Esophagus mucosa (tissue), 1 donor: ENCODE measurements at places on chromosomes 3 and 15. TPM values are rescaled to one million over a fixed set of nuclear protein-coding genes. Genes with fewer than 3 reads are reported as not detected.
A peak's percentile ranks its signal among the peaks of the same experiment; 100 is the strongest.

OSBPL10 gene
- 29.1 TPM for total RNA-seq

RARRES1 gene
- 14.9 TPM for total RNA-seq

AMOTL2 gene
- 33.2 TPM for total RNA-seq

GOLGA8H gene
- total RNA-seq: not detected

SPINT1 gene
- total RNA-seq: 127 TPM

ANO10 gene
- 24.8 TPM for total RNA-seq

IMPG2 gene
- 0.08 TPM for total RNA-seq

P2RY14 gene
- total RNA-seq: 0.88 TPM

CNTN3 gene
- 0.04 TPM for total RNA-seq

MORC1 gene
- total RNA-seq: not detected

GP5 gene
- 0.08 TPM for total RNA-seq

RBP2 gene
- total RNA-seq: not detected

CDHR4 gene
- total RNA-seq: not detected

ALS2CL gene
- total RNA-seq: 55.7 TPM

LMAN1L gene
- not detected for total RNA-seq

PLCB2 gene
- 4.2 TPM for total RNA-seq

SLC35G2 gene
- 1.0 TPM for total RNA-seq

PLSCR5 gene
- total RNA-seq: not detected

DAZL gene
- total RNA-seq: not detected

- peak; percentile 23 for ATAC-seq
Measured at GRCh38 chr3:170418422-170419398, at the start of gene CLDN11. Gene CLDN11 (plus strand): TSS chr3:170418868. CDS start chr3:170419067, 199 bp downstream.

DNA sequence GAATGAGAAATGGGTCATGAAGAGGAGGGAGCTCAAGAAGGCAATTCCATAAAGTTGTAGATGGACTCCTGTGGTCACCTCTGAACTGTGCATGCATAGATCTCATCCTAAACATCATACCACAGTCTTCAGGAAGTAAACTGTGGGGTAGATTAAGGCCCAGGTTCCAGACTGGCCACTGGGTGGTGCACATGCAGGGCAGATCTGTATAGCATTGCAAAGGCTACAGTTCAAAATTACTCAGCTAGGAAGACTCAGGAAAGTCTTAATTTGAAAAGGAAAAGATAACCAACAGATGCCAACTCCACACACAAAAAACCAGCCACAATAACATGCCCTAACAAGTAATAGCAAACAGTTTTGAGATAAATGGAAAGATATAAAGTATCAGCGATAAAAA, 20.3 kb downstream of the KY start:
- peak; percentile 76 for ATAC-seq

GRCh38 chr3:142509079-142509478, 61.2 kb upstream of the XRN1 start:
- ATAC-seq: no peak

GRCh38 chr3:130905551-130905950, 11.7 kb downstream of the ATP2C1 start:
- ATAC-seq: no peak

GRCh38 chr15:91007266-91007665, 12.9 kb upstream of the PRC1 start:
- no peak for ATAC-seq

- peak; percentile 96 for ATAC-seq
Measured at GRCh38 chr3:194231929-194232832, 96.2 kb downstream of the HES1 start.

GRCh38 chr3:49727154-49727923, 3.6 kb upstream of the GMPPB start:
- no peak for ATAC-seq

- no peak for ATAC-seq
Measured at GRCh38 chr3:171135549-171135948, 109.0 kb upstream of the SLC2A2 start.

- ATAC-seq: no peak
Measured at GRCh38 chr3:150540297-150540696, 6.0 kb downstream of the SERP1 start.

GRCh38 chr3:165753560-165753959, 83.7 kb downstream of the BCHE start:
- peak; percentile 68 for ATAC-seq

DNA sequence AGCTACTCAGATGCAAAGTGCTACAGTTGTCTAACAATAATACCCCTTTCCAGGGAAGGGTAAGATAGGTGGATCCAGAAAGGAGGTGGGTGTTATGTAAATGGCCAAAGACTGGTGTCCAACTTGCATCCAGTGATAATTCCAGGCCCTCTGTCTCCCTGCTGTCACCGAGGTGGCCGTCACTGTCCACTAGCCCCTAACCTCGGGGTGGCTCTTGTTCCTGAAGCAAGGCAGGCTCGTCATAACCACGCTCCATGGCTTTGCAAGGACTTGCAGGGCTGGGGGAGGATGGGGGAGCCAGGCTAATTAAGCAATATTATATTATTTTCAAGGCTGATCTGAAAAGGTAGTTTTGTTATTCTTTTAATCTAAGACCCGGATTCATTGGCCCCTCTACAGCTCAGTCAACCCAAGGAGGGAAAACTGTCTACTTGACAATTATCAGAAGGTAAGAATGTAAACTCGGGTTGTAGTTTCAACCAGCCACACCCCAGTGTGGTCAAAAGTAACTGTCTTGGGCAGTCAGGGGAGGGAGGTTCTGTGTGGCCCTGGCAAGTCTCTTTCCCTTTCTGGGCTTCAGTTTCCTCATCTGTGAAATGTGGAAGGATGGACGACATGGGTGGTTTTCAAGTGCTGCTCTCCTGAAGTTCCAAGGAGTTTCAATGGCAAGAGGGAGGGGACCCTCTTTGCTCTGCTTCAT, 220.1 kb upstream of the BHLHE40 start:
- ATAC-seq: no peak

- ATAC-seq: no peak
Measured at GRCh38 chr3:138203938-138204337, 16.8 kb downstream of the ARMC8 start.

DNA sequence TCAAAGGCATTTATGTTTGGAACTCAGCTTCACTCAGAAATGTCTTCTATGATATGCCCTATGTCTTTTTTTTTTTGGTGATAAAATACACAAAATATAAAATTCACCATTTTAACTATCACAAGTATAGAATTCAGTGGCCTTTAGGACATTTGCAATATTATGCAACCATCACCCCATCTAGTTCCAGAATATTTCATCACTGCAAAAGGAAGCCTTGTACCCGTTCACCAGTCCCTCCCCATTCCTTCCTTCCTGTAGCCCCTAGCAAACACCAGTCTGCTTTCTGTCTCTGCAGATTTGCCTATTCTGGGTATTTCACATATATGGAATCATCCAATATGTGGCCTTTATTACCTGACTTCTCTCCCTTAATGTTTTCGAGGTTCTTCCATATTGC, 134.8 kb downstream of the ADAMTS9 start:
- ATAC-seq: no peak

DNA sequence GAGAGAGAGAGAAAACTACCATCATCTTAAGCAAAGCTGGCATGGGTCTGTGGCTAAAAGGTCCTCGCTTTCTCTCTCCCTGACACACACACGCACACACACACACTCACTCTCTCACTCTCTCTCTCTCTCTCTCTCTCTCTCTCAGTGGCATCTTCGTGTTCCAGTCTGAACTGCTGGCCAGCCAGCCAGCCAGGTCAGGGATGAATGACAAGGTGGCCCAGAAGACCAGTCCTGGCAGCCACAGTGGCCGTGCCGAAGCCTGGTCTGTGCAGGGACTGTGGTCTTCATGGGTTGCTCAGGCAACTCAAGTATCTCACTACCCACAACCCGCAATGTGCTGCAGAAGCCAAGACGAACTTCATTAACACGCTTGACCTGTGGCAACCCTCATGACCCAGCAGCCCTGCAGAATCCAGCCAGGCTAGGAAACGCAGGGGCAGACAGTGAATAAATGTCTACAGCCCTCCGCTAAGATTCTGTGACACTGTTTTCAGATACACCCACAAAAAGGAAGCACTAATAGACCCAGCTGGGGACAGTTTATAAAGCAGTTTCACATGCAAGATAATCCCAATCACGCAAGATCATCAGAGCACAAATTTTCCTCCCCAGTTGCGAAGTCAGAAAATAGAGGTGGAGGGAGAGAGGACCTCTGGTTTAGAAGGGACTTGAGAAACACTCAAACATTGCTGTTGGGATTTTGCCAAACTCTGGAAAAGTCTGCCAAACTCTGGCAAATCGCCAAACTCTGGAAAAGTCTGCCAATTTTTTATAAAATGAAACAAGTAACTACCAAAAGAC, 66.4 kb downstream of the XXYLT1 start:
- ATAC-seq: no peak

GRCh38 chr15:58852347-58852746, 81.1 kb downstream of the SLTM start:
- no peak for ATAC-seq

DNA sequence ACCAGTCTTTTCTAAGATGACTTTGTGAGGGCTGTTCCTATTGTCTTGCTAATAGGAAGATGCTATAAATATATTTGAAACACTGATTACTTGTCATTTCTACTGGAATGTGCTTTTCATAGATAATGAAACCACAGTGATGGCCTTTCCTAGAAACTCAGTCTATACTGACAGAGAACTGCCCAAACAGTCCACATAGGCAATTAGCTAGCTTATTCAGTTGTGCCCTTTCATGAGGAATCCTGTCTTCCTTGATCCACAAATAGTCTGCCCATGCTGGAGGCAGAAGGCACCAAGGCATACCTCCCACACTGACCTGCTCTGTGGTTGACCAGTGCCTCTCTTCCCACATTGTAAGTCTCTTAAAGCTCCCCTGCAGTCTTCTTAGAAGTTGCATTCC, 135.9 kb downstream of the CMSS1 start:
- ATAC-seq: no peak

DNA sequence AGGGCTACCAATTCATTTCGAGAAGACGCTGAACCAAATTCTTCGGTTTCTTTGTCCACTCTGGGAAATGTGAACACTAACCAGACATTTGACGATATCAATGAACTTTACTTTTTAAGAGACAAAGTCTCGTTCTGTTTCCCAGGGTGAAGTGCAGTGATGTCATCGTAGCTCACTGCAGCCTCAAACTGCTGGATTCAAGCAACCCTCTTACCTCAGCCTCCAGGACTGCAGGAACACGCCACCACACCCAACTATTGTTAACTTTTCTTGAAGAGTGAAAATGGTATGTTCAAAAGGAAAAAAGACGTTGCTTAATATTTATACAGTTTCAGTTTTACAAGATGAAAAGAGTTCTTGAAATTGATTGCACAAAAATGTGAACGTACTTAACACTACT, 30.6 kb downstream of the MB21D2 start:
- ATAC-seq: no peak

- ATAC-seq: no peak
Measured at GRCh38 chr3:36373084-36373483, 7.2 kb upstream of the STAC start.

GRCh38 chr15:42581272-42581730, 5.9 kb downstream of the STARD9 start:
- ATAC-seq: peak; percentile 87

DNA sequence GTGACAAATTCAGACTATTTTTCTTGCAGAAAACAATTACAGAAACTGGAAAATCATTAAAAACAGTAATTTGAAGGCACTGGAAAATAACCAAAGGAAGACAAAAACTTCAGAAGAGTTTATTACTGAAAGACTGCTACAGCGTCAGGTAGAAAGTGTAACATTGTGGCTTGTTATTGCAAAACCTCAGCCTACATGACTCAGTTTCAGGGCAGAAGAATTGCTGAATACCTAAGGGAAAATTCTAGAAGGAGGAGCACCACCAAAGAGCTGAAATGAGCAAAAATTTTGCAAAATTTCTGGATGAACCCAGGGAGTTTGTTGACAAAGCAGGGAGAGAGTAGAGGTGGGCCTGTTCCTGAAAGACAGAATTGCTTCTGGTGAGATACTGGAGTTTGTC, 219.6 kb downstream of the C3orf38 start:
- no peak for ATAC-seq

DNA sequence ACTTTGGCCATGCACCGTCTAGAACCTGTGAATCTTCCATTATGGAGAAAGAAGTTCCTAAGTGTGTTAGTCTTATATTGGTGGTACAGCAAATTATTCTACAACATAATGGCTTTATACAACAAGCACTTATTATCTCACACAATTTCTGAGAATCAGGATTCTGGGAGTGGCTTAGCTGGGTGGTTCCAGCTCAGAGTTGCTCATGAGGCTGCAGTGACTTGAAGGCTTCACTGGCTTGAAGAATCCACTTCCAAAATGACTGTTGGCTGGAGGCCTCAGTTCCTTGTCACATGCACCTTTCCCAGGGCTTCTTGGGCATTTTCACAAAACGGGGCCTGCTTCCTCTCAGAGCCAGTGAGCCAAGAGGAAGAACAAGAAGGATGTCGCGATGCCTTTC, 82.3 kb upstream of the RNF7 start:
- ATAC-seq: no peak

GRCh38 chr3:62367763-62368195, 5.6 kb downstream of the FEZF2 start:
- ATAC-seq: no peak

DNA sequence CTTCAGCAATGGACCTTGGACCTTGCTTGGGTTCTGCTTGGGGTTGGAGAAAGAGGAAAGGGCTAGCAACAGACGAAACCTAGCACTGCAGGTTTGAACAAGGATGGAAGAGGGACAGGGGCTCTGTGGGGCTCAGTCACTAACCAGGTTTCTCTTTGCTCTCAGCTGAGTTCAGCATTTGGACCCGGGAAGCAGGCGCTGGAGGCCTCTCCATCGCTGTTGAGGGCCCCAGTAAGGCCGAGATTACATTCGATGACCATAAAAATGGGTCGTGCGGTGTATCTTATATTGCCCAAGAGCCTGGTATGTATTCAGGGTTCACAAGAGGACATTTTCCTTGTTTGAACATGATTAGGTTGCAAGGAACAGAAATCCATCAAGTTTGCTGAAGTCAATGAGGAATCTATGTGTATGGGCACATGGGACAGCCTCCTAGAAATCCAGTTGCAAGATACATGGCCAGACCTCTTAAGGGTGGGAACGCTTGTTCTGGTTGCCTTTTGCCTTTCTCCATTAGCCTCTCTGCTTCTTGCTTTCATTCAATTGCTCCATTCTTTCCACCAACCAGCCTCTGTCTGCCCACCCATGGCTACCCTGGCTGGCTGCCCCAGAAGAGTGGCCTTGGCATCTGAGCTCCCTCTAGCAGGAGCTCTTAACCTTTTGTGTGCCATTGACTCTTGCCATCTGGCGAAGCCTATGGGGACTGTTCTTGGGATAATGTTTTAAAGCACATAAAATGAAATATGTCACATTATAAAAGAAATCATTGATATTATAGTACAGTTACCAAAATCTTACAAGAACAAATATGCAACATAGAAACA, 55.9 kb downstream of the DNASE1L3 start:
- no peak for ATAC-seq

GRCh38 chr15:61764981-61765380, 295.3 kb downstream of the VPS13C start:
- ATAC-seq: no peak

DNA sequence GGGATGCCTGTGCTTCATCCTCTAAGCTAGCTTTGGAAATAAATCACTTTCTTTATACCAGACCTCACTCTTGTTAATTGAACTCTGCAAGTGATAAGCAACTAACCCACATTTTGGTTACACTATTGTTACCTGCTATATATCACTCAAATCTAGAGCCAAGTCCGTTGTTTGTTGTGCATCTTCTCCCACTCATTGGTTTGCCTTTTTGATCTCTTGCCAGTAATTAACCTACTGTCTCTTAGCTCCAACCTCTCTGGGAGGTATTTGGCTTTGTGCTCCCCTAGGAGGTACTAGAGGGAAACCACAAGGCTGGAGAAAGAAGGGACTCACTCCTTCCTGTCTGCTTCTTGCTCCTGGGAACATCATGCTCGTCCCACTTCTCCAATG, 12.8 kb upstream of the CRBN start:
- no peak for ATAC-seq
